ENCODE measurements at places on chromosomes 12 and 14.
A peak's percentile ranks its signal among the peaks of the same experiment; 100 is the strongest.

GRCh38 chr12:127064207-127064606 lies 1202.8 kb upstream of the TMEM132C start:
- no peak for DNase-seq

GRCh38 chr12:83065562-83065961 lies 378.9 kb downstream of the TMTC2 start:
- DNase-seq, result no peak

GRCh38 chr12:68557011-68557730 lies 53.5 kb upstream of the RAP1B start:
- DNase-seq, result no peak

DNA sequence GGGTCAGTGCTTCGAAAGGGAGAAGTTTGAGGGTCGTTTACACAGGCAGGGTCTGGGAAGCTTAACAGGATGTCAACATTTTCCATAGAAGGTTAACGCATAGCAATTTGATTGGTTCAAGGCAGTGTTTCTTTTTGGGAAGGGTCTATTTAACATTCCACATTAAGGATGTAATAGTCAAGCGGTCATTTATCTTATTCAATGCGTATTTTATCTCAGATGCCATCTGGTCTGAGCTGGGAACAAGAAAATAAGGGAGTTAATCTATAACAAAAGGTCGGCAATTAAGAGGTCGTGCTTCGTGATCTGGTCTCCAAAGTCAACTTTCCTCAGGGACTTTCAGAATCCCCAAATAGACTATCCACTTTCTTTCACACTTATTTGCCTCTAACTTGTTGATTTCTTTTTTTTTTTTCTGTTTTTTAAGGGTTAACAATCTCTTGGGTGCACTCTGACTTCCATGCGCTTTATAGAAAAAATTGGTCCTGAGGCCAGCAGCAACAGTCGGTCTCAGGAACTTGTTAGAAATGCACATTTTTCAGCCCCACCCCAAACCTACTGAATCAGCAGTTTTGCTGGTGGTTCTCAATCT lies 550 bp upstream of the RESF1 start:
- no peak for DNase-seq

DNA sequence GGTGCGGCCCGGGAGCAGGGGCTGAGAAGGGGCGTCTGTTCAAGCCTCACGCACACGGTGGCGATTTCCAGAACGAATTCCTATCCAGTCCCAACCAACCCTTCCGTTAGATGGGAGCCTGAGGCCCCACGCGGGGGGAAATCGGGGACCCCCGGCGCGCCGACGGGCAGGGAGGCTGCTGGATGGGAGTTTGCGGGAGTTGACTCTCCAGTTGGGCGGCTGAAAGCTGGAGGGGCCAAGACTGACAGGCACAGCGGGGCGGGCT lies 9.8 kb downstream of the EXOC3L4 start:
- no peak for DNase-seq

DNA sequence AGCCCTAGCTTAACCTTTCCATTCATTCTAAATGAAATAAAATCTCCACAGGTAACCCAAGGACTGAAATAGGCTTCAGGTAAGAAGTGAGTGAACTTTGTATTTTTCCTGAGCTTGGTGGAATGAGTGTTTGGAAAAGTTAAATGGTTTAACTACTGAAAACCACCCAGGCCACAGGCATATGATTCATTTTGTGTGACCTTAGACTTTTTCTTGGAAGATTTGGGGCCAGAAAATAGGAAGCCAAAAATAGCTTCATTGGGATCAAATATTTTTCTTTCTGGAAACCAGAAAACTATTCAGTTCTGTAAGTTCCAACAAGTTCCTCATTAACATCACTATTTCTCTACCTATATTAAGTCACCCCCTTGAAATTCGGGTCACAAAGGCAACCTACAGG lies 212.6 kb downstream of the PCNX1 start:
- DNase-seq, result no peak

GRCh38 chr12:56629459-56630179 lies 507 bp downstream of the BAZ2A start:
- DNase-seq, result peak; percentile 53

Data from stimulated activated CD4-positive, alpha-beta T cell treated with anti-CD3 and anti-CD28 coated beads, Interleukin-1b, Interleukin-23, amount 100 ng/mL, for 1 hour (primary cell).